ENCODE measurements at places on chromosomes 4 and X. TPM values are rescaled to one million over a fixed set of nuclear protein-coding genes. Genes with fewer than 3 reads are reported as not detected.
A peak's percentile ranks its signal among the peaks of the same experiment; 100 is the strongest.

DNA sequence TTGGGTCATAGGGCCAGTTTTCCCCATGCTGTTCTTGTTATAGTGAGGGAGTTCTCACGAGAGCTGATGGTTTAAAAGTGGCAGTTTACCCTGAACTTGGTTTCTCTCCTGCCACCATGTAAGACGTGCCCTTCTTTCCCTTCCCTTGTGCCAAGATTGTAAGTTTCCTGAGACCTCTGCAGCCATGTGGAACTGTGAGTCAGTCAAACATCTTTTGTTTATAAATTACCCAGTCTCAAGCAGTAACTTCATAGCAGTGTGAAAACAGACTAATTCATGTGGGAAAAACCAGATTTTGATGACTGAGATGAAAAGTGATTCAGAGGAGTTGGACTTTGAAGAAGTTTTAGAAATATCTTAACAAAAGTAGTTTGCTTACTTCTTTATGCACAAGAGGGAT, 101.4 kb downstream of the ARHGAP10 start:
- H3K27ac ChIP-seq = peak overlapping the region; percentile 43
- no peaks in the 10 kb centered on the region for H3K36me3 ChIP-seq
- H3K4me3 ChIP-seq = no peak overlapping the region

- H3K4me3 ChIP-seq = no peak overlapping the region
- DNase-seq = no peak
- H3K27me3 ChIP-seq = no peaks in the 10 kb centered on the region
- no peaks in the 10 kb centered on the region for H3K4me1 ChIP-seq
- no peak overlapping the region for H3K27ac ChIP-seq
These were observed 52.3 kb upstream of the ENPP6 start for GRCh38 chr4:184269879-184270430.

DNA sequence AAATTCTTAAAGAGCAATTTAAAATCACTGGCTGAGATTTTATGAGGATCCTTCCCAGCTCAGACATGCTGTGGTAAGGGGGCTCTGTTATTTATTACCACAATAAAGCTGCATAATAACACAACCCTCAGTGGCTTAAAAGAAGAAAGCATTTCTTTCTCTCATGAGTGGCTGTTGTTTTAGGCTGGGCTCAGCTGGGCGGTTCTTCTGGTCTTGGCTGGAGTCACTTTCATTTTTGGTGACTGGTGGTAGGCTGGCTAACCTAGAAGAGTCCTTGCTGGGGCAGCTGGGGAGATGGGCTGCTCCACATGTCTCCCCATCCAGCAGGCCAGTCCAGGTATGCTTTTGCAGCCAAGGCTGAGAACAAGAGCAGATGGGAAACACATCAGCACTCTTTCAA, 113.0 kb upstream of the MSX1 start:
- no peaks in the 10 kb centered on the region for H3K27me3 ChIP-seq
- DNase-seq = no peak
- no peak overlapping the region for H3K27ac ChIP-seq
- H3K4me1 ChIP-seq = no peaks in the 10 kb centered on the region
- no peak overlapping the region for H3K4me3 ChIP-seq

DNA sequence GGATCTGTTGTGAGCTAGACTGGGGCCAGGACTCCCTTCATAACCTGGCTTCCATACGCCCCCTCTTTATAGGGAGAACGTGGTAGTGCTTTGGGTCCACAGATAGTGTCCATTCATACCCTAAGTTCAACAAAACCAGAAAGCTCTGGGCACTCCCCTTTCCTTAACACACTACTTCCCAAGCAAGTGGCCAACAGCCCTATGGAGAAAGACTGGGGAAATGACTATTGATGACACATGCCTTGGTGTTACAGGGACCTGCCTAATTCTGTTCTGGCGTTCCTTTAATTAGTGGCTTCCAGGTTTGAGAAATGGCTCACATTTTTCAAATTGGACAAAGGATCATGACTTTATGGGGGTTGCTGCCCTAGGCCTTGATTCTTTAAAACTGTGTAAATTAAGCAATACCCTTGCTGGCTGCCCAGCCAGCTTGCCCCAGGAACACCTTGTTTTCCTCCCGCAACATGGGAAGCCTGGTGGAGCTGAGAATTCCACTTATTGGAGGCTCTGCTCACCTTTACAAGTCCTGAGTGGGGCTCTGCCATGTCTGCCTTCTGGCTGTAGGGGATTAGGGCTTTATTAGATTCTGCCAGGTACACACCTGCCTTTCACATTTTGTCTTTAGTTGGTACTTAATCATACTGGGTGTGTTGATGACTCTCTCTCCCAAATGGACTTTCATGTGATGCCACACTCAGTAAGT, 61.1 kb downstream of the RGS12 start:
- no peaks in the 10 kb centered on the region for H3K4me1 ChIP-seq
- no peak overlapping the region for H3K27ac ChIP-seq
- H3K27me3 ChIP-seq = no peaks in the 10 kb centered on the region
- no peak for DNase-seq
- no peaks in the 10 kb centered on the region for H3K36me3 ChIP-seq

GRCh38 chrX:151538190-151539122, 25.0 kb upstream of the PASD1 start:
- H3K27me3 ChIP-seq = no peaks in the 10 kb centered on the region
- no peak overlapping the region for H3K27ac ChIP-seq
- no peak for DNase-seq
- no peaks in the 10 kb centered on the region for H3K4me1 ChIP-seq
- no peak overlapping the region for H3K4me3 ChIP-seq

GRCh38 chrX:105910563-105911105, 88.3 kb downstream of the NRK start:
- no peaks in the 10 kb centered on the region for H3K4me1 ChIP-seq
- no peaks in the 10 kb centered on the region for H3K36me3 ChIP-seq
- no peak for DNase-seq
- H3K4me3 ChIP-seq = no peak overlapping the region

- no peak overlapping the region for H3K4me3 ChIP-seq
- no peaks in the 10 kb centered on the region for H3K36me3 ChIP-seq
- no peaks in the 10 kb centered on the region for H3K27me3 ChIP-seq
- no peak overlapping the region for H3K27ac ChIP-seq
- no peaks in the 10 kb centered on the region for H3K4me1 ChIP-seq
These were observed 141.7 kb downstream of the HHIP start for GRCh38 chr4:144787365-144788258.

- no peak for DNase-seq
- no peaks in the 10 kb centered on the region for H3K27me3 ChIP-seq
- H3K4me1 ChIP-seq = no peaks in the 10 kb centered on the region
- H3K27ac ChIP-seq = no peak overlapping the region
These were observed 51.2 kb upstream of the PJA1 start for GRCh38 chrX:69216446-69216845.

GRCh38 chr4:74805601-74806000, 11.3 kb upstream of the BTC start:
- no peaks in the 10 kb centered on the region for H3K27me3 ChIP-seq
- DNase-seq = no peak
- no peaks in the 10 kb centered on the region for H3K36me3 ChIP-seq
- no peaks in the 10 kb centered on the region for H3K4me1 ChIP-seq
- no peak overlapping the region for H3K27ac ChIP-seq

- H3K27ac ChIP-seq = no peak overlapping the region
- no peak overlapping the region for H3K4me3 ChIP-seq
- H3K27me3 ChIP-seq = no peaks in the 10 kb centered on the region
These were observed 273.5 kb downstream of the DCHS2 start for GRCh38 chr4:154218051-154218450.

GRCh38 chr4:54999003-54999402, 126.4 kb downstream of the KDR start:
- no peak overlapping the region for H3K4me3 ChIP-seq
- no peaks in the 10 kb centered on the region for H3K27me3 ChIP-seq
- H3K27ac ChIP-seq = no peak overlapping the region
- H3K4me1 ChIP-seq = no peaks in the 10 kb centered on the region
- H3K36me3 ChIP-seq = no peaks in the 10 kb centered on the region

DNA sequence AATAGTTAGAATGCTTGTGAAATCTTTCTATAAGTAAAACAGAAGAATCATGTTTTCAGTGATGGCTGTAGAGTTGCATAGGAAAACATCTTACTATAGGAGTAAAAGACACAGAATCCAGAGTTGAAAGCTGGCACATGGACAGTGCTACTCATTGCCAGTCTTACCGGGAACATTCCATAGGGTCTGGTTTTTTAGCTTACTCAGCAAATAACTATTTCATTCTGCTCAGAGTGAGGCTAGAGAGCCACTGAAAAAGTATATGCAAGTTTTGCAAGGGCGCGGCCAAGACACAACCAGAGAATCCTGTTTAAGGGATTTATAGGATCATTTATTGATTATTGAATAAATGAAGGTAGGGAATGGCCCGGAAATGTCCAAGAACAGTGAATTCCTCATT, 60.3 kb downstream of the MTHFD2L start:
- no peak for DNase-seq
- no peak overlapping the region for H3K27ac ChIP-seq
- no peaks in the 10 kb centered on the region for H3K36me3 ChIP-seq
- H3K4me1 ChIP-seq = peaks cover 6% of the 10 kb centered on the region
- no peaks in the 10 kb centered on the region for H3K27me3 ChIP-seq

DNA sequence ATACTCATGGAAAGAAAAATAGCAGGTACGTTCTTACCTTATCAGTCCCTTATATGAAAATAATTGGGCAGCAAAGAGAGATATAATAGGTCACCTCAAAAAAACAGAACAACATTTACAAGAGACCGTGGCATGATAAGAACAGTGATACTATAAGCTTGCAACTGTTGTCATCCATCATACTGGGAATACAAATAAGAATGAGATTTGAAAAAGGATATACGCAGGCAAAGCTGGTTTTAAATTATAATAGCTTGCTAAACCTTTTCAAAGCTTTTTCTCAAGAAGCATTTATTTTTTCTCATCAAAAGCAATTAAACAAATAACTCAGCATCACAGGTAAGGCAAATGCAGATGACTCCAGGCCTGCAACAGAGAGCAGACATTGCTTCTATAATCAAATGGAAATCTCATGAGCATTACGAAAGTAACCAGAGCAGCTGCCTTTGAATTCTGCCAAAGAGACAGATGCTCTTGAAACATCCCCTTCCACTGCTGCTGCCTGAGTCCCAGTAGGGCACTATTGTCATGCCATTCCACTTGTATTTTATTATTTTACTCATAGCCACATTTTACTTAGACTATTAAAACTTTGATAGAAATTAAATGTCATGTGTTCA, 620.6 kb upstream of the GNPDA2 start:
- H3K4me3 ChIP-seq = no peak overlapping the region
- H3K27me3 ChIP-seq = no peaks in the 10 kb centered on the region
- H3K4me1 ChIP-seq = no peaks in the 10 kb centered on the region

GRCh38 chrX:79169484-79169883, 25.0 kb downstream of the GPR174 start:
- H3K36me3 ChIP-seq = no peaks in the 10 kb centered on the region
- H3K4me3 ChIP-seq = no peak overlapping the region
- no peak for DNase-seq
- no peaks in the 10 kb centered on the region for H3K27me3 ChIP-seq

DNA sequence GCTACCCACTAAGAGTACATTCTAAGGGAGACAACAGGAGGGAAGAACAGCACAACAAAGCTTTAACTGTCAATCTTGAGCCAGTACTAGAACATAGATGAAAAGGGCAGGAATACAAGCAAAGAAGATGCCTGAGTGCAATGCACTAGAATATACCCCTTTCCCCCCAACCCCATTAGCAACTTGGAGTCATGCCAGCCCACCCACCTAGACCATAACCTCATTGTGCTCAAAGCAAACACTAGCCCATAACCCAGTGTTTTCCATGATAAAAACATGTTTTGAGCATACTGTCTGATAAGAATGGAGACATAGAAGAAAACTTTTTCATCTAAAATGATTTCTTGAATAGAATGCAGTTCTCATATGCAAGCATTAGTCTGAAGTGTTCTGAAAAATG, 183.2 kb downstream of the RAP1GDS1 start:
- H3K4me1 ChIP-seq = peaks cover 25% of the 10 kb centered on the region
- no peaks in the 10 kb centered on the region for H3K36me3 ChIP-seq
- H3K27me3 ChIP-seq = no peaks in the 10 kb centered on the region
- no peak overlapping the region for H3K27ac ChIP-seq
- H3K4me3 ChIP-seq = no peak overlapping the region

GRCh38 chr4:88219099-88219498, 60.7 kb upstream of the ABCG2 start:
- H3K36me3 ChIP-seq = no peaks in the 10 kb centered on the region
- H3K4me3 ChIP-seq = no peak overlapping the region
- H3K27me3 ChIP-seq = no peaks in the 10 kb centered on the region
- no peaks in the 10 kb centered on the region for H3K4me1 ChIP-seq

GRCh38 chr4:145808848-145809512, 129.0 kb downstream of the C4orf51 start:
- peaks cover 4% of the 10 kb centered on the region for H3K36me3 ChIP-seq
- no peak for DNase-seq
- no peaks in the 10 kb centered on the region for H3K4me1 ChIP-seq

DNA sequence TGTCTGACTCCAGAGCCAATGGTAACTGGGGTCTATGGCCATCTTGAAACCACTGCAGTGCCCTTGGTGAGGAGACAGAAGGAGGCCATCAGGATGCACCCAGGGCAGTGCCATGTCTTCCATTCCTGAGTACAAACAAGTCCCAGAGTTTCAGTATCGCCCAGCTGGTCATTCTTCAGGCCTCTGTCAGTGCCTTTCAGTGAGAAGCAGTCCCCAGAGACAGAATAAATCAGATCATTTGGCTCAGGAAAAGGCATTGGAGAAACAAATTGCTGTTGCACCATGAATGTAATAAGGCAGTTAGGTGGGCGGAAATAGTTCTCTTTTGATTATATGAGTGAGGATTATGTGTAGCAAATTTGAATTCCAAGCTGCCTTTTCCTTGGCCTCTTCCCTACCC, 21.3 kb downstream of the ADGRG4 start:
- no peak for DNase-seq
- H3K4me1 ChIP-seq = no peaks in the 10 kb centered on the region
- no peaks in the 10 kb centered on the region for H3K36me3 ChIP-seq
- no peak overlapping the region for H3K27ac ChIP-seq

- no peaks in the 10 kb centered on the region for H3K36me3 ChIP-seq
- H3K27ac ChIP-seq = no peak overlapping the region
- no peaks in the 10 kb centered on the region for H3K4me1 ChIP-seq
- no peak for DNase-seq
These were observed 1351.6 kb upstream of the PABPC4L start for GRCh38 chr4:135553213-135553612.

GRCh38 chrX:123625952-123626351, 106.9 kb downstream of the THOC2 start:
- no peaks in the 10 kb centered on the region for H3K27me3 ChIP-seq
- H3K4me3 ChIP-seq = no peak overlapping the region
- DNase-seq = no peak
- H3K4me1 ChIP-seq = no peaks in the 10 kb centered on the region
- H3K36me3 ChIP-seq = no peaks in the 10 kb centered on the region
- no peak overlapping the region for H3K27ac ChIP-seq

- no peaks in the 10 kb centered on the region for H3K36me3 ChIP-seq
- no peaks in the 10 kb centered on the region for H3K27me3 ChIP-seq
- no peaks in the 10 kb centered on the region for H3K4me1 ChIP-seq
- H3K4me3 ChIP-seq = no peak overlapping the region
- no peak for DNase-seq
These were observed 80.5 kb downstream of the EIF4E start for GRCh38 chr4:98848448-98848847.

DMRTC1B gene
- total RNA-seq = 0.92 TPM

MGARP gene
- not detected for total RNA-seq

F9 gene
- total RNA-seq = not detected

SUV39H1 gene
- total RNA-seq = 6.0 TPM

SLITRK4 gene
- 0.49 TPM for total RNA-seq

IL3RA gene
- total RNA-seq = 62.3 TPM

CT47B1 gene
- not detected for total RNA-seq

TCEAL2 gene
- 5.1 TPM for total RNA-seq

TMPRSS11F gene
- total RNA-seq = not detected

MGAT4D gene
- total RNA-seq = not detected

ERVMER34-1 gene
- total RNA-seq = 0.44 TPM
